ENCODE measurements at places on chromosomes 7 and 10. TPM values are rescaled to one million over a fixed set of nuclear protein-coding genes. Genes with fewer than 3 reads are reported as not detected.

CTTNBP2 gene
- total RNA-seq = not detected

GIMAP8 gene
- total RNA-seq = 60.6 TPM

IQUB gene
- 0.36 TPM for total RNA-seq

NCF1 gene
- not detected for total RNA-seq

HOXA11 gene
- total RNA-seq = 0.09 TPM

ZNF12 gene
- 16.1 TPM for total RNA-seq

FAM241B gene
- total RNA-seq = 0.18 TPM

FAM200A gene
- total RNA-seq = 4.9 TPM

CYP2C18 gene
- total RNA-seq = not detected

Measured in endothelial cell of coronary artery (primary cell).